ENCODE measurements at places on chromosomes 4 and X.

GRCh38 chr4:107863850-107864371 lies 39.2 kb downstream of the SGMS2 start:
- no peak for DNase-seq

DNA sequence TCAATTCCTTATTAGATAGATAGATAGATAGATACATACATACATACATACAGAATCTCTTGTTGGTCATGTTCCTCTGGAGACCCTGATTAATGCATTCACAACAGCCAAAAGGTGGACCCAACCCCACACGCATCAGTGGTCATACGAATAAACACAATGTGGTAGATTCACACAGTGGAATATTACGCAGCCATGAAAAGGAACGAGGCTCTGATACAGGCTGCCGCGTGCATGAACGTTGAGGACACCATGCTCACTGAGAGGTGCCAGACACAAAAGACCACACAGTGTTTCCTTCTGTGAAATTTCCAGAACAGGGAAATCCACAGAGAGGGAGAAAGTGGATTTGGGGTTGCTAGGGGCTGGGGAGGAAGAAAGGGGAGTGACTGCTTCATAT lies 136.7 kb downstream of the CRLF2 start:
- DNase-seq: no peak

GRCh38 chr4:174559894-174560293 lies 37.6 kb upstream of the HPGD start:
- no peak for DNase-seq

GRCh38 chrX:83934220-83934619 lies 73.3 kb downstream of the CYLC1 start:
- no peak for DNase-seq

- no peak for DNase-seq
Measured at GRCh38 chr4:181982437-181982836, 260.8 kb upstream of the TENM3 start.

- DNase-seq: no peak
Measured at GRCh38 chr4:158129694-158130093, 43.1 kb downstream of the GASK1B start.

DNA sequence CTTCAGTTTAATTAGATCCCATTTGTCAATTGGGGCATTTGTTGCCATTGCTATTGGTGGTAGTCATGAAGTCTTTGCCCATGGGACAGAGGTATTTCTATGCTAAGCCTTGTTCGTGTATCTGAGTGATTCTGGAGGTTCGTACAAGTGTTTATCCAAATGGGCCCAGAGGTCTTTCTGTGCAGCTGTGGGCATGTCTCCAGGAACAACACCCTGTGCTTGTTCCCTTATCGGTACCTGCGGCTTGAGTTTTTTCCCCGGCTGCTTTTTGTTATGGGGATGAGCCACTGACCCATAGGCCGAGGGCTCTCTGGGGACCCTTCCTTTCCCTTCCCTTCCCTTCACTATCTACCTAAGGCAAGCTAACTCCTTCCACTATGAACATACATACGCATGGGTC lies 81.4 kb upstream of the WDR1 start:
- DNase-seq: no peak

- DNase-seq: no peak
Measured at GRCh38 chr4:181796502-181796901, 446.7 kb upstream of the TENM3 start.

- no peak for DNase-seq
Measured at GRCh38 chr4:76896614-76897535, 1.1 kb downstream of the SOWAHB start.

DNA sequence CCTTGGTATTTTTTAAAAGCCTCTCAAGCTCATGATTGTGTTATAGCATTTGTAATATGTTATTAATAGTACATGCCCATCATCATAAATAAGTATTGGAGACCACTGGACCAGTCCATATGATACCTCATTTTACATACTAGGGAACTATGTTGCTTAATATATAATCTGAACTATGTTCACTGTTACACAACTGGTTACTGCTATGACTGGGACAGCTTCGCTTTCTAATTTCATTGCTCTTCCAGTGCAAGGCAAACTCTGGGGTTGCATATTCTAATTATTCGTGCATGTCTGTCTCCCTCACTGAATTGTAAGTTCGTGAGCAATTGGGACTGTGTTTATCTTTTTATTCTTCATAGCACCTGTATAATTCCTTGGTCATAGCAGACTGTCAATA lies 330.5 kb downstream of the RAPGEF2 start:
- no peak for DNase-seq

DNA sequence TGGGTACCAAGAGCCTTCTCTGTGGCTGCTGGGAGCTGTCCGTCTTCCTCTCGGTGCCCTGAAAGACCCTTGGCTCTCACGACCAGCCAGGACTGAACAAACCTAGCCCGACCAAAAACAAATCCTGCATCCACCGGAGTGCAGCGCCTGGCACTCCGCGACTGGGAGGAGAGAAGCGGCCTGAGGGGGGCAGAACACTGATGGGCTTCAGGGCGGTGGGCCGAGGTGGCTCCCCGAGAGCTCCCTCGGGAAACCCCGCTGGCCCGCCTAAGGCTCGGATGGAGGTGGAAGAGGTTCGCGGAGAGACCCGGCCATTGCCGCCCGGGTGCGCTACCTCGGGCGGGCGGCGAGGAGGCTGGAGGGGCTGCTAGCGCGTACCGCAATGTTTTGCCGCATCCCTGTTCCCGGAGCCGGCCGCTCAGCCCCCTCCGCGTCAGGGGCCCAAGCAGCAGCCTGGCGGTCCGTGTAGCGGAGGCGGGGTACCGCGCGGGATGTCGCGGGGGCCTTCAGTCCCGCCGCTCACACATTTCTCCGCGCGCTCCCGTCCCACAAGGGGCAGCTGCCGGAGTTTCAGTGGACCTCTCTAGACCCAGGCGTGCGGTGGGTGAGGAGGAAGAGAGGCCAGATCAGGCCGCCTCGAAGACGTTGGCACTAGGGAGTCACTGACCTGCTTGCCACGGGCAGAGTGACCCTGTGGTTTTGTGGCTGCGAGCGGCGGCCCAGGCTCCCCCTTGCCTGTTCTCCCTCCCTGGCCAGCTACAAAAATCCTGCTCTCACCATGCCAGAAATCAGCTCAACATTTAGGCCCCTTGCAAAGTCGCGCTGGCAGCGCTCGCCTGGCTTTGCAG lies 2.2 kb downstream of the SLITRK4 start:
- DNase-seq: no peak

DNA sequence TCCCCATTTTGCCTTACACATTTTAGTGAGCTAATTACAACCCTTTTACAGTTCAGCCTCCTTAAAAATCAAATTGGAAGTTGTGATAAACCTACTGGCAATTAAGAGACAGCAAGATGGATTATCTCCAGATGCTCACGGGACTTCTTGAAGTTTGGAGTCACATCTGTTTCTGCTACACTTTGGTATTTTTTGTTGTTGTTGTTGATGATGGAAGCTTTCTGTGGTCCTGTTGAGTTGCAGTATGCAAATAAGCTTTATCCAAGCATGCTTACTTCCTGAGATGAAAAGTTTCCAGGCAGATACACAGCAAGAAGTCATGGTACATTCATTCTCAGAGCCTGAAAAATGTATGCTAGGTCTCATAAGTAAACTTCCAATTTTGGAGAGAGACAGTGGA lies 670.0 kb upstream of the AMOT start:
- DNase-seq: no peak

DNA sequence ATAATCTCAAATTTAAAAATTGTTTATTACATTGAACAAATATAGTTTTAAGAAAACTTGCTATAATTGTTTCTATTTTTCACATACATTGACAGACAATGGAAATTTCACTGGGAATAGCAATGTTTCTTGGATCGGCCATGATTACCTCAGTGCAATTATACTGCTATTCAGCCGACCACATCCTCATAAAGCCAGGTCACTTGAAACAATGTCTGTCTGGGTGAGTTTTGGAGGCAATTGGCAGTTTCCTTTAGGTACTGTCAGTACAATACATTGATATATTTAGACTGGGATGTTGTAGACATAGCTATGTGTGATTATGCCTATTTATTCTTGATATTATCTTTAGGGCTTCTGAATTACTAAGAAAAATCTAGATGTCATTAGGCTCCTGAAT lies 89.5 kb upstream of the VEGFC start:
- no peak for DNase-seq

- DNase-seq: no peak
Measured at GRCh38 chr4:5631352-5632065, 76.8 kb downstream of the EVC2 start.

DNA sequence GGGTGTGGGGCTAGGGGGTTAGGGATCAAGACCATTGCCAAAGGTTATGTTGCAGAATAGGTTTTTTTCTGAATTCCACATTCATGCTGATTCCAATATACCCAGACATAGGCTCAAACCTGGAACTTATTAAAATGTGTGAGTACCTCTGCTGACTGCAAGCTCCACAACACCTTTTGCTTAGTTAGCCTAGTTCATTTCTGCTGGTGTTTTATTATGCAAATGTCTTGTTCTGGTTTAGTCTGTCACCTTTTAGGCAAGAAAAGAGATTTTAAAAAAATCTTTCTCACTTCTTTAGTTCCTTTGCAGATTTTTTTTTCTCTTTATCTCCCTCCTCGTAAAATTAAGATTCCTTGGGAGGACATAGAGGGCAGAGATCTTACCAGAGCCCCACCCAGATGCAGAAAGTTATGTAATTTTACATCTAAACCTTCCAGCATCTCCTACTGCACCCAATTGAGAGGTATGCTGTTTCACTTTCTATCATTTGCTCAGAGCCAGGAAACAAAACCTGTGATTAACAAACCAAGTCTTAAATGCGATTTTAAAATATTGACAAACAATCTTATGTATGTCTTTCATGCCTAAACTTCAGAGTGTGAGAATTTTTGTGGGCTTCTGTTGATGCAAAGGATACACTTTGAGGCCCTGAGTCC lies 190.7 kb upstream of the CLNK start:
- no peak for DNase-seq

- DNase-seq: no peak
Measured at GRCh38 chr4:40669504-40669903, 39.8 kb upstream of the RBM47 start.

GRCh38 chrX:41198410-41198809 lies 113.2 kb downstream of the USP9X start:
- DNase-seq: no peak

DNA sequence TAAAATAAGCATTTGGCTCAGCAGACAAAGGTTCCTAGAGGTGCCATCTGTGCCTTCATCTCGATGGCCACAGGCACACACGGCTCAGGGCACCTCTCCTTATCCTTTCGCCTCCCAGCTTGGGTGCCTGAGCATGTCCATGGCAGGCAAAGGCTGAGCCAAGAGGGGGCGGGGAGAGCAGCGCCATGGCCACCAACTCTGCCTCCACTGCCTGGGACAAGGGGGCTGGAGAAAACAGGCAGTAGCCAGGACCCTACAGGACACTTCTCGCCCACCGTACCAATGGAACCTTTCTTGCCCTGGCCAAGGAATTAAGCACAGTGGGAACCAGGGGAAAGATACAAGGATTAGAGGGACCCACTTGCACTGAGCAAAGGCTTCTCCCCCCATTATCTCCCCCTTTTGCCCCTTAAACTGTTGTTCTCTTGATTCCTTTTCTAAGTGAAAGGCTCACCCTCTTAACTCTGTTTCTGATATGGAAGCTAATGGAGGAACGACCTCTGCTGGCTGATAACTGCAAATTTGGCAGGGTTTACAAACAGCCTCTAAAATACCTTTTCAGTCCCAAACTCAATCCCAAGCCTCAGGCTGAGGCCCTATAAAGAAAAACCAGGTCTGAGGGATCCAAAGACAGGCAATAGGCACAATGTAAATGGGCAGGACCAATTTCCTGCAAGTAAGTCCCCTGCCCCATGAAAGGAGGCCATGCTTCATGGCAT lies 335.2 kb downstream of the ADAM29 start:
- DNase-seq: no peak

GRCh38 chr4:76278583-76278982 lies 27.1 kb downstream of the FAM47E start:
- DNase-seq: no peak

- no peak for DNase-seq
Measured at GRCh38 chr4:22268350-22269025, 247.4 kb downstream of the ADGRA3 start.

DNA sequence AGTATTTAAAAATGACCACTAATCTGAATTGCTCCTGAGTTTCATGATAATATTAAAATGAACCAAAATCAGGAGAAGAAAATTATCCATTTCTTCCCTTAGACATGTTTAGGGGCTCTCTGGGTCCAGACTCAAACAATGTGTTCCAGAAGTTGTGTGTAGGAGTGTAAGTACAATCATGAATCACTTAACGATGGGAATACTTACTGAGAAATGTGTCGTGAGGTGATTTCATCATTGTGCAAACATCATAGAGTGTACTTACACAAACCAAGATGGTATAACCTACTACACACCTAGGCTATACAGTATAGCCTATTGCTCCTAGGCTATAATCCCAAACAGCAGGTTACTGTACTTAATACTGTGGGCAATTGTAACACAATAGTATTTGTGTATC lies 74.8 kb downstream of the STPG2 start:
- DNase-seq: no peak

- no peak for DNase-seq
Measured at GRCh38 chrX:41308884-41309647, 24.9 kb upstream of the DDX3X start.

DNA sequence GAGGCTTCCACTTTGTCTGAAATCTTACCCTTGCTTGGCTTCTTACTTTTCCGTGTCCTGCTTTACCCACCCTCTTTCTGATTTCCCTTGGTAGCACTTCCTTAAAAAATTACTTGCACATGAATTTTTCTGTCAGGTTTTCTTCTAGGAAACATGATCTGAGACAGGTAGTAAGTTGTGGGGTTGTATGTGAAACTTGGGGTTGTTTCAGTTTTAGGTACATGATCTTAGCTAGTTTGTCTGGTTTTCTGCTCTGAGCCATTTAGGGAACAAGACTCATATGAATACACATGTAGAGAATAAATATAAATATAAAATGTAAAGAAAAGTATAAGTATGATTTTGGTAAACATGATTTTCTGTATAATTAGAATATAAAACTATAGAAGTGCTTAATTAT lies 17.4 kb upstream of the ARMCX2 start:
- no peak for DNase-seq

GRCh38 chr4:17276776-17277175 lies 235.1 kb downstream of the QDPR start:
- DNase-seq: no peak
